ENCODE measurements at places on chromosomes 3 and 15.

GRCh38 chr15:79606831-79607355, 174.8 kb downstream of the MINAR1 start:
- DNase-seq: no peak

GRCh38 chr3:152183473-152183872, 85.3 kb upstream of the MBNL1 start:
- no peak for DNase-seq

- peak; percentile 85 for DNase-seq
These were observed 2.2 kb downstream of the BMF start for GRCh38 chr15:40106203-40107161.

DNA sequence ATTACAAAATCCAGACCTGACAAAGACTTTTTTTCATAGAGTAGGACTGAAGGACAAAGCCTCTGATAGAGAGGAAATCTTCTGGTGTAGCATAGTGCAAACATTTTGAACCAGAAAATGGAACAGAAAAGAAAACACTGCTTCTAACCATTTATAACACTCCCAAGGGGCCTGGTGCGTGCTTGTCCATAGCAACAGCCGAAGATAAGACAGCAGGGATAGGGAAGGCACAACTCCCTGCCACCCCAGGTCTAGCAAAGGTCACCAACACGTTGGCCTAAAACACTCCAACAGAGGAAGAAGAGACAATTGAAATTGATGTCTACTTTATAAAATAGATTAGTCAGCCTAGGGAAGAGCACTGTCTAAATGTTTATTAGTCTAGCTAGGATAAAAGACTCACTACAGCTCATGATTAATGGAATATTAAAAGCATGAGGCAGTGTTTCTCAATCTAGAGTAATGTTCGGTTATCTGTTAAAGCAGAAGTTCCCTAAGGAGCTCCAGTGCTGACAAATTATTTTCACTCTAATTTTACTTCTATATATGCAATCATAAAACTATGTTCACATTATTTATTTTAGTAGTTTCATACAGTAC, 145.2 kb downstream of the P3H2 start:
- no peak for DNase-seq

DNA sequence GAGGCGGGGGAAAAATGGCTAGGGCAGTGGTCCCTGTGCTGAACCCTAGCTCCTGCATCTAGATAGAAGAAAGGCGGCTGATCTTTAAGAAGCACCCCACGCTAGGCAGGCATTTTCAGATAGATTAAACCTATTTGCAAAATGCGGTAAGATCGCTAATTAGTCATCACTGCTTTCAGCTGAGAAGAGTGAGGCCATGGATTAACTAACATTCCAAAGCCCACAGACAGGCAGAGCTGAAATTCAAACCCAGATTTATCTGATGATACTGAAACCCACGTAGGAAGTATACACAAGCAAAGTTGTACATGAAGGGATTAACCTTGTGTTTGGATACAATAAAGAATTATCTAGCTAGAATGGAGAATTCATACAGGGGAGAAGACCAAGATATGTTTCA, 4.8 kb downstream of the ADPGK start:
- no peak for DNase-seq

DNA sequence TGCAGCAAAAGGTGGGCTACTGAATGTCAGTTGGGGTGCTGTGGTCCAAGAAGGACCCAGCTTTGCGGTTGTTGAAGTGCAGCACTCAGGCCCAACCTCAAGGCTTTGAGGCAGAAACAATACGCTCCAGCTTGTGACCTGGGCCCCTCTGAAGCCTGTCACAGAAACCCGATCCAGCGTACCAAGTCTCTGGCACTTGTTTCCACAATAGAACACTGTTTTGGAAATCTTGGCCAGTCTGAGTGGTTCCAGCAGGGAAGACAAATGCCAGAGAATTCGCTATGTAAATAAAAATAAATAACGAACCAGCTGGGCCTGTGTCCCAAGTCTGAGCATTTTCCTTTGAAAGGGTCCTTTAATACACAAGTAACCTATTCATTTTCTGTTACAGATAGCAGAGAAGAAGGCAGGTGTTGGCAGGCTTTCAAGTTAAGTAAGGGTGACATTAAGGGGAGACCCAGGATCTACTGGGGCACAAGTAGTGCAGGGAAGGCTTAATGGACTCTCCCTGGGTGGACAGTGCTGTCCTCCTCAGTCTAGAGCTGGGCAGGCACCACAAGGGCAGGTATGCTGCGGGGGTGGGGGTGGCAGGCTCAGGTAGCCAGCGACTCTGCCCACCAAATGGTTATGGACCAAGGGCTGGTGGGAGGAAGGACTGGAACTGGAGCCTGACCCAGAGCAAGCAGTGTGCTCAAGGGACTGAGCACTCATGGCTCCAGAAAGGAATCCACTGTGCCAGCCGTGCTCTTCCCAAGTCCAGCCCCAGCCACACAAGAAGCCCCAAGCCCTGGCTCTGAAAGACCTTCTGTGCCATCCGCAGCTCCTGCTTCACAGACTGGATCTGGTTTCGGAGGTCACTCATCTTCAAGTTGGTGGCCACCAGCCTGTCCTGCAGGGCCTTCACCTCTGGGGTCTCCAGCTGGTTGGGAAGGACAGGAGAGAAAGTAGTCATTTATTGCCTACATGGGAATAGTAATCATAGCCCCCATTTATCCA, 26.3 kb downstream of the CCDC13 start:
- peak; percentile 56 for DNase-seq
